RCC 7860 (cell line): ENCODE measurements at places on chromosomes 12 and 14.
A peak's percentile ranks its signal among the peaks of the same experiment; 100 is the strongest.

DNA sequence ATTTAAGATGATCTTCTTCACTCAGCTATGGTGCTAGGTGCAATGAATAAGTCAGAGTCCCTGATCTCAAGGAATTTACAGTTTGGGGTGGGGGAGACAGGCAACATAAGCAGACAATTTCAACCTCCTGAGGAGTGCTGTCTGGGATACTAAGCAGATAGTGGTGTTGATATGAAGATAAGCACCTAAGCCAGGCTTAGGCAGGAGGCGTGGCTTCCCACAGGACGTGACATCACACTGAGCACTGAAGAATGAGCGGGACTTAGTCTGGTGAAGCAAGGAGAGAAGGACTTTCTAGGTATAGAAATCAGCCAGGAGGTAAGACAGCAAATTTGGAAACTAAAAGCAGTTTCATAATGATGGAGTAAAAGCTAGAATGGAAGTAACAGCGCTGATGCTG is 6.8 kb downstream of the PRPH start:
- no peak for DNase-seq

- no peak for DNase-seq
Observed at GRCh38 chr14:23481362-23481970, 12.0 kb downstream of the NGDN start.

DNA sequence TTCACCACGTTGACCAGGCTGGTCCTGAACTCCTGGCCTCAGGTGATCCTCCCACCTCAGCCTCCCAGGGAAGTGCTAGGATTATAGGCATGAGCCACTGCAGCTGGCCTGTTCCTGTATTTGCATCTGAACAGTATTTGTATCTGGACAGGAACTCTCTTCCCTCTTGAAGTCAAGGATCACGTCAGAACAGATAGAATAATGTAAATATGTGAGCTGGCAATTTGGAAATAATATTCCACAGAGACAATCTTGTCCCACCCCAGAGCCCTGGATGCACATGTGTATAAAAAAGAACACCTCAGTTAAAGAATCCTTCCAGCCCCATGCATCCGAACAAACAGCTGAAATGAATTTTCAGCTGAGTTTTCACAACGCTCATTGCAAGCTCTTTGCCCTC is 118.3 kb downstream of the VEZT start:
- no peak for DNase-seq

DNA sequence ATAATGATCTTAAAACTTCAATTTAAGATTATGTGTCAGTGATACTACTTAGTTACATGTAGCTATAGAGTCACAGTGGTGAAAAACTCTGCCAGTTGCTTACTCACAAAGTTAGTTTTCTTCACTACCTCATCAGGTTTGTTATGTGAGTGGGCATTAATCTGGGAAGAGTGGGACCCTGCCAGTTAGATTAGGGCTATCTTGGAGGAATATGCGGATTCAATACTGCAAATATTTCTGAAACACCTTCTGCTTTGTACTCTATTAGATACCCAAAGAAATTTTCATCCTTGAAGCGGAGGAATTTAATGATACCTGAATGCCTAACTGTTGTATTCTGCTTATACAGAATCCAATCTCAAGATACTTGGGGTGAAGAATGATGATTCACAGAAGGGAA is 25.1 kb downstream of the ZNF268 start:
- no peak for DNase-seq

DNA sequence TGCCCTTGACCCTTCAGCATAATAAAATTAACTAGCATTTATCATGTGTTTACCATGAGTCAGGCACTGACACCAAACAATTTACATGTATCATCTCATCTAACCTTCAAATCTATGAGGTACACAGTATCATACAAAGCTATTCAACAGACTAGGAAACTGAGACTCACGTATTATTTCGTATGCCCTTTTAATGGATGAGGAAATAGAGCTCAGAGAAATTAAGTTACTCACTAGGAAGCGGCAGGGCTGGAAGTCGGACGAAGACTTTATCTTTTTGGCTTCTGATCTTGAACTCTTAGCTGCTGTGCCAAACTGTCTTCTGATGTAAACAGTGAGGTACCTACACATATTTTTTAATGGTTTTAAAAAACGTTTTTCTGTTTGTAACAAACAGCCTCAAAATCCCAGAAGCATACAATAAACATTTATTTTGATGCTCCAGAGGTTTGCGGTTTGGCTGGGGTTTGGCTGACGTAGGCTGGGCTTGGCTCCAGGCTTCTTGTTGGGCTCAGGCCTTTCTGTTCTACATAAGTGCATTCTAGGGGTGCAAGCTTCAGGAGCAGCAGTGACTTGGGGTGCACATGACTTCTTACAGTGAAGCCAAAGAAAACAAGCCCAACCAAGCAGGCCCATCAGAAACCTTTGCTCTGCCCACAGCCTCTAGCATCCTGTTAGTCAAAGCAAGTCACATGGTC is 184.7 kb downstream of the TBX5 start:
- no peak for DNase-seq

GRCh38 chr14:96616161-96616721 is 114.1 kb downstream of the PAPOLA start:
- no peak for DNase-seq

- DNase-seq: no peak
Observed at GRCh38 chr12:50625029-50625925, 120.5 kb downstream of the DIP2B start.

GRCh38 chr12:119679081-119679480 is 11.1 kb downstream of the PRKAB1 start:
- DNase-seq: no peak

GRCh38 chr14:91038439-91038838 is 22.0 kb downstream of the RPS6KA5 start:
- DNase-seq: no peak

DNA sequence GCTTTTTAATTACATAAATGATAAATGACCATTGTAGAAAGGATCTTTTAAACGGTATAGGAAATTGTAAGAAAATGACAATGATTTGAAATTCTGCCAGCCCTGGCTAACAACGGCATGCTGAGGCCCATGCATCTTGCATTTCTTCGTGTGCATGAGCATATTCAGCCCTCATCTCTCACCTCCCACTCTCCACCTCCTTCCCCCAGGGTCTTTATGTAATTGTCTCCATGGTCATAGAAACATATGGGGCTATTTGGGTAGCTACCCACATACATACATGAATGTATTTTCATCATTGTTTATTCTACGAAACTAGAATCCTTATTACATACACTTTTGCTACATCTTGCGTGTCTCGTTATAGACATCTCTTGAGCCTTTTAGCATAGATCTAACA is 4.5 kb downstream of the MYO1H start:
- no peak for DNase-seq

GRCh38 chr12:12812618-12813119 is 477 bp upstream of the DDX47 start:
- no peak for DNase-seq

DNA sequence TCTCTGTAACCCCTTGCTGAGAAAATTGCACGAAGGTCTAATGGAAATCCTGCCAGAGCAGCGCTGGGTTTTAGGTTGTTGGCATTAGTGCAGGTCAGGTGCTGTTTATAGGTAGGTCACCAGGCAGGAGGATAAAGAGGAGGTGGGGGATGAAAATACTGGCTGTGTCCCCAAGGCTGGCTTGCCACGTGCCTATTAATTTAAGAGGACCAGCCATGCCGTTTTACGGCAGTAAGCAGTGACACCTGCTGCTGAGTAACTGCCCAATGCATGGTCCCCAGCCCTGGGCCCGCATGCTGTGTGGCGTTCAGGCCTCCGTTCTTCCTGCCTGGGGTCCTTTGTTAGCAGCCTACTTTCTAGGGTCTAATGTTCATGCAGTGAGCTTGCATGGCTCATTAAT is 67.2 kb downstream of the WDR20 start:
- no peak for DNase-seq

DNA sequence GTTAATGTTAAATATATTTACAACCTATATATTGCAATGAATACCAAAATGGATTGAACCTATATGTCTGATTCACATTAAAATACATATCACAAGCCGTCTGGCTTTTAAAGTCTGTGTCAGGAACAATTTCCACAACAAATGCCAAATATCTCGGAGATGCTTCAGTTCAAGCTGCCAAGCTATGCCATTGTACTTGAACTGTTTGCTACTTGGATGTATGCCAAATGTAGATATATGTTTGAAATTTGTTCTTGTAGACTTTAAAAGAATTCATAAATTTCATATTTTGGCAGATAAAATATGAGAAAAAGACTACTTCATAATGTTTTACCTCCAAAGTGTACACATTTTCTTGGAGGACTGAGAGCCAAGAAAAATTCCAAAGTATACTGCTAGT is 37.0 kb downstream of the WASHC3 start:
- no peak for DNase-seq

DNA sequence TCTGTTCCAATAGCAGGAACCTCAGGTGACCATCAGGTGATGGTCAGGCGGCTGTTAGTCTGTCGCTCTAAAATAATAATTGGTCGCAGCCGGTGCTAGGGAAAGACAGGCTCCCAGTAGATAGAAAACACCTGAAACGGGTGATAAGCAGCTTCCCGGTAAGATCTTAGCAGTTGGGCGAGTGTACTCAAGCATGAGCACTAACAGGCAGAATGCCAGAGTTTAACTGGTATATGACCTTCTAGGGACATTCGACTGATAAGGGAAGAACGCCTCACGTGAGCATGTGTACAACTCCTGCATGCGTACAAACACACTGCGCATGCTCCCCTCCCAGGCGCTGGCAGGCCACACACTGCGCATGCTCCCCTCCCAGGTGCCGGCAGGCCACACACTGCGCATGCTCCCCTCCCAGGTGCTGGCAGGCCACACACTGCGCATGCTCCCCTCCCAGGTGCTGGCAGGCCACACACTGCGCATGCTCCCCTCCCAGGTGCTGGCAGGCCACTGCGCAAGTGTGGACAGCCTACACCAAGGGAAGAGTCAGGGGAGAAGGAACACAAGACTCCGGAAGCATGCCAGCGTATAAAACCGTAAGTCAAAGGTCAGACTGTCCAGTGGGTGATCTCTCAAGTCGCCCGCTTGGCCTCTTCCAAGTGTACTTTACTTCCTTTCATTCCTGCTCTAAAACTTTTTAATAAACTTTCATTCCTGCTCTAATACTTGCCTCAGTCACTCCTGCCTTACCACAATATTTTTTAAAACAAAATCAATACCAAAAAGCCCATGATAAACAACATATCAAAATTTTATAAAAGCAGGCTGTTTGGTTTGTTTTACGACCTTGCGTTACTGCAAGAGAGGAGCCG is 24.5 kb downstream of the GPRC5D start:
- peak; percentile 88 for DNase-seq

GRCh38 chr14:88870777-88871176 is 46.3 kb downstream of the TTC8 start:
- no peak for DNase-seq

DNA sequence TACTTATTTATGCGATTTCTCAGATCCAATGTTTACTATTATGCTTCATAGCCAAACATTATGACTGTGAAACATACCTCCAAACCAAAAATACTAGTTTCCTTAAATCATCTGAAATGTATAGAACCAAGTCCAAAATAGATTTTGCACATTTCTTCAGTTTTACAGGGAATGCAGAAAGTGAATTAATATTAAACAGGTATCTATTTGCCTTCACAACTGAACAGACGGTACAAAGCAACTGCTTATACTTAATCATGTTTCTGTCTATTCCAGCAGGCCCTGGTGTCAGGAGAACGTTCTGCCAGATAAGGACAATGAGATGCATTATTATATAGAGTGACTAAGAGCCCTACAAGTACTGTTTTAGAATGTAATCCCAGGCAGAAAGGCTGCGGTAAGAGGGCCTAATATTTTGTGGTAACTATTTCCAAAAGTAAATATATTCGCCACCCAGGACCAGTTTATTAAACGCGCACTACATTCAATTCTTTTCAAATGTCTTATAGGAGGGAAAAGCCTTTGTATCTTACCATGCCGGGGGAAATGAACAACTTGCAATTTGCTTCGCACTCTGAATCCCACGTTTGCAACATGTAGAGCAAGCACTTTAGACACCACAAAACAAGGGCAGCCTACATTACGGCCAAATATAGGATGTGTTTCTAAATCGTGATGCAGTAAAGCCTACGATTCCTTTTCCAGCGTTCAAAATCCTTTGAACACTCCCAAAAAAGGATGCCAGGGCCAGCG is 1.5 kb downstream of the CORO1C start:
- peak; percentile 58 for DNase-seq

GRCh38 chr14:49896966-49897365 is 4.1 kb downstream of the ARF6 start:
- DNase-seq: no peak

DNA sequence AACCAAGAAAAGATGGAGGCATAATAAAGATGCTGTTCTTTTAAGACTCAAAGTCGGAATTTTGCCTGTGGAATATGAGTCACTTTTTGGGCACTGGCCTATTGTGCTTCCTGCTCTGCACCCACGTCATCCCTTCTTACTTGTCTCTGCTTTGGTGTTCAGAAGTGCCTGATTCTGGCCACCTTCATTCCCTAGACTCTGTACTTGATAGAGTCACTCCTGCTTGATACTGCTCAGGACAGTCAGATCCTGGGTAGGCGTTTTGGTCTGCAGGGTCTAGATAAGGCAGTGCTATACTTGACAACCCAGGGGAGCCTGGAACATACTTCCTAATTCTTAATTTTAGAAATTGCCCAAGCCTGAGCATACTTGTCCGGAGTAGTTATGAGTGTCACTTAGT is 1.9 kb downstream of the LRRK2 start:
- DNase-seq: peak; percentile 74

DNA sequence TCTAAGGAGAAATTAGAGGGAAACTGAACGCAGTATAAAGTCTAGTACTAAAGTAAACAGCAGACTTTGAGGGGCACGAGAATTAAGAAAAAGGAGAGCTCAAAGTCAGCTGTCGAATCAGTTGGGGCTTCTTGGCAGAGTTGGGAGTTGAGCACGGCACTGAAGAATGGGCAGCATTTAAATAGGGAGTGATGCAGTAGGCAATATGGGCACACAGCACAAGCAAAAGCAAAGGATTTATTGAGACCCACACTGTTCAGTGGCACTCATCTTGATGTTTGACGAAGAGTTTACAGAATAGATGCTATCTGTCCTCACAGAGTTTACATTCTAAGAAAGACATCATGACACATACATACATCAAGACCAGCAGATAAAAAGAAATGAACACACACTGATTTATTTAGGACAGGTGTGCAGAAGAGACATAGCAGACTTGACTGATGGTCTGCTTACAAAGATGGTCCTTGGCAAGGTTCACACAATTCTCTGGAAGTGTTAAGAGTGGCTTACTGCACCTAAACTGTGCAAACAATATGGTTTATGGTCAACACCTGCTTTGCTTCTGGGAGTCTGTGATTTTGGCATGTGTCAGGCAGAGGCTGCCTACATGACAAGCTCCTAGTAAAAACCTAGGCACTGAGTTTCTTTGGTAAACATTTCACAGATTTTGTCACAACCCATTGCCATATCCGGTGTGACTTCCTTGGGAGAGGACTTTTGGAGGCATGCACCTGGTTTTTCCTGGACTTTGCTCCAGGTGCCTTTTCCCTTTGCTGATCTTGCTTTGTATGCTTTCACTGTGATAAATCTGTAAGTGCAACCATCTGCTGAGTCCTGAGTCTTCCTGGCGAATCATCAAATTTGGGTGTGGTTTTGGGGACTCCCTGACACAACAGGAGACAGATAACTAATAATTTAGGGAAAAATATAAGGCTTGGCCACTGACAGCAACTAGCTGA is 26.3 kb downstream of the ALKBH1 start:
- no peak for DNase-seq
